ENCODE measurements at places on chromosomes 4 and X.
A peak's percentile ranks its signal among the peaks of the same experiment; 100 is the strongest.

DNA sequence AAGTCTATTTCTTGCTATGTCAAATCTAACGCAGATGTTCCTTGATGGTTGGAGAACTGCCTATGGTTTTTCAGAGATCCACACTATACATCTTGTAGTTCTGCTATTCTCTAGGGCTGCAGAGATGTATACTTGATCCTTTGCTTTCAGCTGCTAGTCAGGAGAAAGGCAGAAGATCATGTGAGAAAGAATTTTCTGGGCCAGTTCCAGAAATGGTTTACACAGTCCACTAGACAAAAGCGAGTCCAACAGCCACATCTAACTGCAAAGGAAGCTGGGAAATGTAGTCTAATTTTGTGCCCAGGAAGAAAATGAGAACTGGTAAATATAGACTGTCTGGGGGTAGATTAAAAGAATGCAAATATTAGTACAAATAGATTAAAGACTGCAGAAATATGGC lies 394.3 kb upstream of the SLIT2 start:
- no peak for DNase-seq

GRCh38 chrX:119231936-119232445 lies 4.1 kb upstream of the PGRMC1 start:
- no peak for DNase-seq

GRCh38 chr4:186144198-186144945 lies 39.9 kb downstream of the FAM149A start:
- no peak for DNase-seq

DNA sequence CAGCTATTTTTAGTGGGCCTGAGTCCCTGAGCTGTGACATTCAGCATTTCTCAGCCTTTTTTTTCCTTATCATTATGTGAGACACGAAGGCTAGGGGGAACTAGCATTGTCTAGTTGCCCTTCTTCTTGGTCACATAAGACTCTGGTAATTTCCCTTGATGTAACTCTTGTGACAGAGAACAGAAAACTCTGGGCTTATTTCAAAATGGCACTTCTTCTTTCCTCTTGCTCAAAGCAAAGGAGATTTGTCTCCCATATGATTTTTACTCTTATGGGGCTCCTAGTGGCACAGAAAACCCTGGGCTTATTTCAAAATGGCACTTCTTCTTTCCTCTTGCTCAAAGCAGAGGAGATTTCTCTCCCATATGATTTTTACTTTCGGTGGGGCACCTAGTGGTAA lies 14.7 kb downstream of the ATXN3L start:
- DNase-seq: no peak

- no peak for DNase-seq
These were observed 7.9 kb upstream of the MSANTD1 start for GRCh38 chr4:3240936-3241522.

DNA sequence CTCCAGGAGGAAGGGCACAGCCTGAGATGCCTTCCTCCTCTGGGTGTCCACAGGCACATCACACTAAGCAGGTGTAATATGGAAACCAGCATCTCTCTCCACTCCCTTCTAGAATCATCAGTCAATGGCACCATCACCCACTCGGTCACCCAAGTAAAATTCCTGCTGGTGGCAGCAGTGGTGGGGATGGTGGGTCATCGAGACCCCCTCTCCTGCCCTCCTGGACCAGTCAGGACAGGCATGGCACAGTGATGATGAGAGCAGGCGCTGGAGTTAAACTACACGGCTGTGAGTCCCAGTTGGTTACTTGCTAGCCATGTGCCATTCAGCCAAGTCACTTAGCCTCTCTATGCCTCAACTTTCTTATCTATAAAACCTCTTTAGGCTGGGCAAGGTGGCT lies 42.5 kb downstream of the SCD5 start:
- no peak for DNase-seq

GRCh38 chr4:42453612-42454011 lies 56.3 kb downstream of the SHISA3 start:
- no peak for DNase-seq

DNA sequence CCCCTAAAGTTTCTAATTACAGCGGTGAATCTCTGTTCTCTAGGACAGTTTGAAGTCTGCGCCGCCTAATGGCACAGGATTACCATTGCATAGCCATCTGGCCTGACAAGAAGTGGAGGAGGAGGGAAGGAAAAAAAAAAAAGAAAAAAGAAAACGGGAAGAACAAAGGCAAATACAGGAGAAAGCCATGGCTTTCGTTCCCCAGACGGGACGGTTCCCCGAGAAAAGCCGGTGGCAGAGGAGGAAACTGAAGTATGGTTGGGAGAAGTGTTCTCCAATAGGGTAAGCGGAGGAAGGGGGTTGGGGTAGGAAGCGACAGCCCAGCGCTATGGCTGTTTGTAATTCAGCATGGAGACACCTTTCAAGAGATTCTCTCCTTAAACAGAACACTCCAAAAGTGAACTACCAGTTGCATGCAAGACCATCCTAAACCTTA lies 80.8 kb downstream of the HMGN5 start:
- peak; percentile 6 for DNase-seq

GRCh38 chr4:137514406-137515111 lies 17.7 kb downstream of the PCDH18 start:
- no peak for DNase-seq

DNA sequence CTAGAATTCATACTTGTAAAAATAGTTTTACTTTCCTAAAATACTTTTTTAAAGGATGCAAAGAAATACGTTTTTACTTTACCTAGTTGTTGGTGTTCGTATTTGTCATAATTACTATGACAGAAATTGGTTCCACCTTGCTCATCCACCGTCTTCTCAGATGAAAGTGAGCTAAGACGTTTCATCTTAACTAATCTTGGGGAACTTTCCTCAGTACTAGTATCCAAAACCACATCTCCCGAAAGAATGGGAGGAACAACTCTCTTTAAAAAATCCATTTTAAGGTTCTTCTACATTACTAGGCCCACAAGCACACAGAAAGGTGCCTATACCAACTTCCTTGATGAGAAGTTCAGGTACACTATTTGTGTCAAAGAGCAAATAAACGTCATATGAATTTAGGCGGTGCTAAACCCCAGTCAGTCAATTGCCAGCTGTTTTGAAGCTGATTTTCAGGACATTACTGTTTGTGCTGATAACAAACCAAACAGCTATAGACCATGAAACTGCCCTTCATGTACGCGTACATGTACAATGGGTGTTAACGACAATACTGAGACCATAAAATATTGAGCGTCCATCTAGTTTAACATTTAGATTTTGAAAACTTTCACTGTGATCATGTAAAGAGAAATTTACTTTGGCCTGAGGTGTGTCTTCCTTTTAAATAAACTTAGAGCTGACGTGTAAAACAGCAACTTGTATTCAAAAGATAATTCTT lies 99.1 kb downstream of the FRYL start:
- no peak for DNase-seq

- no peak for DNase-seq
These were observed 144.8 kb downstream of the FRYL start for GRCh38 chr4:48635310-48635709.

DNA sequence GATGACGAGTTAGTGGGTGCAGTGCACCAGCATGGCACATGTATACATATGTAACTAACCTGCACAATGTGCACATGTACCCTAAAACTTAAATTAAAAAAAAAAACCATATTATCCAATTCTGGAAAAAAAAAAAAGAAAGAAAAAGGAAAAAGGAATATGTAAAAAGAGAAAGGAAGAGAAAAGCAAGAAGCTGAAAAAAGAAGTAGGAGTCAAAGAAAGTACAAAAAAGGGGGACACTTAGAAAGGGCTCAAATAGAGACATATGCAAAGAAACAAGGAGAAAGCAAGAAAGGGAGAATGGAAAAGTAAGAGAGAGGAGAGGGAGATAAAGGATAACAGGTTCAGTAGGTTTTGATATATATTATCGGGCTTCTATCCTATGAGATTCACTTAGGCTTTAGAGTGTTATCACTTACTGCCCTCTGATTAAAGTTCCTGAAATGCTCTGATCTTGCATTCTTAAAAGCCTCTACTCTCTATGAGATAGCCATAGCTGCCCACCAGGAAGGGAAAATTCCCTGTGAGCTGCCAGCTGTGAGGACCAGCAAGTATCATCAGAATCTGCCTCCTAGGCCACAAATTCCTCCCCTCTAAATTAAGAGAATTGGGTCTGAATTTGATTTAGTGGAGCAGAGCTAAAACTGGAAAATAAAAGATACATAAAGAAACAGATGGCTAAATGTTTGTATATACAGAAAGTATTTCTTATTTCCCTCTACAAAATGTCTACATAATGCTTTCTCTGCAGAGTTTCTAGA lies 95.2 kb downstream of the AMMECR1 start:
- DNase-seq: no peak

GRCh38 chr4:140122891-140123290 lies 31.1 kb downstream of the MAML3 start:
- no peak for DNase-seq

DNA sequence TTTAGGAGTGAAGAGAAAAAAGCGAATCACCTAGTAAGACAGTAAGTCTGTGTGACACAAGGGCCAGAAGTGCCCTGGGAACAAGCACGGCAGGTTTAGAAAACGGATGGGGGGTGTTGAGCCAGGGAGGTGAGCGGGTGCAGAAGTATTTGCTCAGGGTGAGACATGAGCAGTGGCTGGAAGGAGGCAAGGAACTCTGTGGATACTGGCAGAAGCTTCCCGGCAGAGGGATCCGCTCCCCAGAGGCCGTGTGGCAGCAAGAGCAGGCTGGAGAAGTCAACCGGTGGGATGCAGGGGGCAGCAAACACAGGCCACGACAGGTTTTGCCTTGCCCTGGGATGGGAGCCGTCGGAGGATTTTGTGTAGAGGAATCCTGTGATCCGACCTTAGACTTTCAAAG lies 2.3 kb upstream of the UVSSA start:
- DNase-seq: no peak

DNA sequence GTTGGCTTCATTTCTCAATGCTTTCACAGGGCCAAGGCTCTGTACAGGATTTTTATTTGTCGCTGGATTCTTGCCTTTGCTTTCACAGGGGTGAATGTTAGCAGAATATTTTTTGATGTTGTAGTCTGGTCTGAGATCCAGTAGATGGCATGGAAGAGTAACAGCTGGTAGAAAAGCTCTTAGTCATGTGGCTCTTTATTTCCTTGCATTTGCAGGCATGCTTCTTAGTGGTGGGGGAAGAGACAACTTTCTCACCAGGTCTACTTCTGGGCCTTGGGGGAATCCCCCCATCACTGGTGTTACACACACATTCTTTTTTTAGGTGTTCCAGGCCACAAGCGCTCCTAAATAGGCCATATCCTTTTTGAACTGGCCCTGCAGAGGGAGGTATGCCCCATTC lies 58.2 kb upstream of the DKK2 start:
- DNase-seq: no peak

DNA sequence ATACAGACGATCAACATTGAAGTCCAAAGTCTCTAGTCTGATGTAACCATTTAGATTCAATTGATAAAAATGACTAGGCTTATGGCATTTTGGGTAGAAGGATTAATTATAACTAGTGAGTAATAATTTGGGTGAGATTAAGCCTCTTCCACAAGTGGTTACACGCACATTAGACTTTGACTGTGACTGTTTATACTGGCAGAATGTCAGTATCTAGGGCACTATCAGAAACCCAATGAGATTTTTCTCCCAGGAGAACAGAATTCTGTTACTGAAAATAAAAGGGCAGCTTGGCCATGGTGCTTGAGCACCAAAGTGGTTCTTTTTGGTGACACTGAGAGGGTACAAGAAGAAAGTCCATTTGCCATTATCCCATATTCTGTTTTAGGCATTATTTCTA lies 3.3 kb downstream of the PLS3 start:
- DNase-seq: no peak

- no peak for DNase-seq
These were observed 4.2 kb upstream of the OTUD5 start for GRCh38 chrX:48961585-48962091.

- no peak for DNase-seq
These were observed 3.0 kb downstream of the RASGEF1B start for GRCh38 chr4:81468678-81469077.

GRCh38 chrX:40971736-40972135 lies 113.5 kb upstream of the USP9X start:
- DNase-seq: no peak

DNA sequence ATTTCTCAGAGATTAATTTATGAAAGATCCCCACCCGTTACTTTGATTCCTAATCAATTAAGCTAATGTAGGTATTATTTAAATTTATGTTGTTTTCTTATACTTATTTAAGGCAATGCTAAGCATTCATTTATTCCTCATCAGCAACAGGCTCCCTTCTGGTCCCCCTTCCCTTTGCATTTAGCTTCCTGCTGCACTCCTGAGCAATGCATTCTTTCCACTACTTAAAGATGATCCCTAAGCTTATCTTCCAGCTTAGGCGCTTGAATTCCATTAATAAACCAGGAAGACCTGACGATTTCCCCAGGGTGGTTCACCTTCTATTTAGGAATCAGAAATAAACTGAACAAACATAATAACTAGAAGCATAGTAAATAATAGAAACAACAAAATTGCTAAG lies 1003.1 kb downstream of the FSTL5 start:
- no peak for DNase-seq

DNA sequence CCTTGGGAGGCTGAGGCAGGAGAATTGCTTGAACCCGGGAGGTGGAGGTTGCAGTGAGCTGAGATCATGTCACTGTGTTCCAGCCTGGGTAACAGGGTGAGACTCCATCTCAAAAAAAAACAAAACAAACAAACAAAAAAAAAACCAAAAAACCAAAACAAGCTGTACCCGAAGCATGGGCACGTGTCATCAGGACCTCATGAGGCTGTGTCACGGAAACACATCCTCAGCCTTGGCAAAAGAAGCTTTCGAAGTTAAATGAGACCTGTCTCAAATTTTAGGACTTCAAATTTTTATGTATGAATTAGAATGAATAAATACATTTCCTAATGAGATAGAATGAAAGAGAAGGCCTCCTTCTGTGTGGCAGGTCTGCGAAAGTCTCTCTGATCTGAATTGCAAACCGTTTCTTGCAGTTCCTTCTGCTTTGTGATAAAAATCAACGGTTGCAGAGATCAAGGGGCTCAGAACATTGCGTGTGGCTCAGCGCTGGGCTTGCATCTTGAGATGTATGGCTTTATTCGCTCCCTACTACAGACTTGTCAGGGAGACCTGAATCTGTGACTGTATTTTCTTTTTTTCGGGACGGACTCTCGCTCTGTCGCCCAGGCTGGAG lies 19.5 kb upstream of the CRLF2 start:
- no peak for DNase-seq

GRCh38 chrX:55342533-55343501 lies 78.1 kb upstream of the PAGE3 start:
- no peak for DNase-seq

DNA sequence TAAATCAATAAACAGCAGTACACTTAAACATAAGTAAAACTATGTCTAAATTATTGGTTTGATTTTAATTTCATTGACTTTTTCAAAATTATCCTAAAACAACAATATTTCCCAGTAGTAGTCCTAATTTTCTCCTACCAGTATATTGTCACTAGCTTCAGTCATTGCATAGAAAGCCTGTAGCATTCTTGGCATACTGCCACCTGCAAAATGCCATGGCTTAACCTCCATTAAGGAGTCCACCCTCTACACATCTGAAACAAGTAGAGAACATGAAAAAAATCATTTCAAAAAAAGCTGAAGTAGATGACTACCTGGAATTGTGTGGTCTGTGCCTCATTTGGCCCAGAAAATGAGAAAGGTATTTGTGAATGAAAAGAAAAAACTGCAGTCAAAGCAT lies 348.5 kb downstream of the INPP4B start:
- no peak for DNase-seq

Measured in stimulated activated CD8-positive, alpha-beta memory T cell treated with anti-CD3 and anti-CD28 coated beads, Interleukin-2, amount 100 ng/mL, for 48 hours (primary cell).